ENCODE measurements at places on chromosomes 13 and 19.

GRCh38 chr13:69331245-69331644 is 776.4 kb upstream of the ATXN8OS start:
- DNase-seq: no peak

DNA sequence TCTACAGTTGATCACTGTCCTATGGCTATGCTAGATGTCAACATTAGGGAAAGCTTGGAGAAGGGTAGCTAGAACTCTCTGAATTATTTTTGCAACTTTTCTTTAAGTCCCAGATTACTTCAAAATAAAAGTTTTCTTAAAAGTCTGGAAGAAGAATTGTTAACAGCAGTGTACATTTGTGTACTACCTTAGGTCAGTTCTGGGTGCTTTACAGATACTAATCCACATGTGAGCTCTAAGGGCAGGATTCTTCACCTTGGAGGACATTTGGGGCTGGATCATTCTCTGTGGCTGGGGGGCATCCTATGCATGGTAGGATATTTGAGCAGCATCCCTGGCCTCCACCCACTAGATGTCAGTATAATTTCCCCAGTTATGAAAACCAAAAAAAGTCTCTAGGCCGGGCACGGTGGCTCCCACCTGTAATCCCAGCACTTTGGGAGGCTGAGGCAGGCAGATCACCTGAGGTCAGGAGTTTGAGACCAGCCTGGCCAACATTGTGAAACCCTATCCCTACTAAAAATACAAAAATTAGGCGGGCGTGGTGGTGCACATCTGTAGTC is 2.8 kb downstream of the BRME1 start:
- DNase-seq: no peak

DNA sequence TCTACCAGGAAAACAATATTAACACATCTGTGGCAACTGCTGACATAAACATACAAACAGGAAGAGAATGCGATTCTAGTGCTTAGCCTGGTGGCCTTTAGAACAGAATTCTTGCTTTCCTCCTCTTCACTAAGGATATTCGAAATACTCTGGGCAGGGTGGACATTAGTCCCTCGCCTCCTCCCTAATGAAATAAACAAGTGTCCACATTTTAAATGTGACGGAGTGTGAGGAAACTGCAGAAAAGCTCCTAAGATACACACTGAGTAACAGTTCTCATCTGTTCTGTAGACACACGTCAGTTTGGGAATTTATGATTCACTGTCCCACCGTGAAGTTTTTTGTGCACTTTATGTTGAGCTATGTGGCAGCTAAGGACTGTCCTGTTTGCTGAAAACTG is 639 bp downstream of the STARD13 start:
- no peak for DNase-seq

DNA sequence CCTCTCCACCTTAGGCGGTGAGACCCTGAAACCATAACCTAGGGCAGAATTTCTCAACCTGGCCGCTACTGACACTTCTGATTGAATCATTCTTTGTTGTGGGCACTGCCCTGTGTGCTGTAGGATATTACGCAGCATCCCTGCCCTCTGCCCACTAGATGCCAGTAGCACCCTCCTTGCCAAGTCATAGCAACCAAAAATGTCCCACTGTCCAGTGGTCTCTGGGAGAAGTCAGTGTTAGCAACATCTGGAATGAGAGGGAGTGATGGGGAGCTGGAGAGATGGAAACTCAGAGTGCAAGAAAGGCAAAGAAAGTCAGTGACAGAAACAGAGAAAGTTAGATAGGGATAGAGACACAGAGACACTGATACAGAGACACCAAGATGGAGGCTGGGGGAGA is 13.6 kb downstream of the KLK4 start:
- DNase-seq: no peak

DNA sequence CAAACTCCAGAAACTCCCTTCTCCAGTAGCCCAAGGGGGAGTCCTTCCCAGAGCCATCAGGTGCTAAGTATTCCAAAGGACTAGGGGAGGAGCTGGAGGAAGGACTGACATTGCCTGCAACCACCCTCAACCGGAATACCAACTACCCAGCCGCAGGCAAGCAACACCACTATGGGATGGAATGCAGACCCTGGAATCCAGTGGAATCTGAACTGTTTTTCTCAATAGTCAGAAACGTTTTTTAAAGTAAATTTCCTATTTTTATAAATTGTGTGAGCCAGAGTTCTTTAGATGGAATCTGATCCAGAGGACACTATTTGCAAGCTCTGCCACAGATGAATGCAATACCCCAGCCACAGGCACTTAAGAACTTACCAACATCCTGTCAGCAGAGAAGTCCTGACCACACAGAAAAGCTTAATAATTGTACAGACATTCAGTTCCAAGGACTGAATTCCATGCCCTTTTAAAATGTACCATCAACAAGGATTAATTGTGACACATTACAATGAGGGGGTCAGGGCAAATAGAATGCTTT is 92.1 kb downstream of the USP12 start:
- DNase-seq: peak; percentile 7

DNA sequence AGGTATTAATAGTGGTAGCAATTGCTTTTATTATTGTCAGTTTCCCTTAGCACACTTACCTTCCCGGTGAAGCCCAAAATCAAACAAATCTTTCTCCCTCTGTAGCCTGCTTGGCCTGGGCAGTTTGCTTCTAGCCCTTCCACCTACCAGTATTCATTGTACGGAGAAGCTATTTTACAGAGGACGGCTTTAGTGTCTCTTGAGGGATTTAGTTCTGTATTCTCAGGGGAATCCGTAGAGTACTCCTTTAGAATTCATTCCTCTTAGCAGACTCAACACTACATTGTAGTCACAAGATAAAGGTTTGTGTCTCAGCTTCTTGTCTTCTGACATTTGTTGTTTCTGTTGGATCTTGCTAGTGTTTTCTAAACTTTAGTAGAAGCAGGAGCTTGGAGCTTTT is 24.1 kb upstream of the WTIP start:
- no peak for DNase-seq

- no peak for DNase-seq
These were observed 15.9 kb downstream of the ZNF573 start for GRCh38 chr19:37763488-37763887.

DNA sequence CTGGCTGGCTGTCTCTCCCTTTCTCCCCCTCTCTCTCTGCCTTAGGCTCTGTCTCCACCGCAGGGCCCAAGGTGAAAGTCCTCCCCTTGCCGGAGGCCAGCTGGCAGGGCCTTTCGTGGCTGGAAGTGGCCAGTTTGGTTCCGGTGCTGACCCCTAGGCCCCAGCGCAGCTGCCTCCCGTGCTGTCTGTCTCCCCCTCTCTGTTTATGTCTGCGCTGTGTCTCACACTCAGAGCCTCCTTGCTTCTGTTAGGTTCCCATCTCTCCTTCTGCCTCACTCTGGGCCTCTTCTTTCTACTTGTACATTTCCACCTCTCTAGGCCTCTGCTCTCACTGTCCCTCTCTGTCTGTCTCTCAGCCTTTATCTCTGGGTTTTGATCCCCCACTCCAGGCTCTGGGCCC is 13.1 kb downstream of the CCDC97 start:
- peak; percentile 74 for DNase-seq

- DNase-seq: no peak
These were observed 15.5 kb upstream of the ZNF112 start for GRCh38 chr19:44371815-44372480.

DNA sequence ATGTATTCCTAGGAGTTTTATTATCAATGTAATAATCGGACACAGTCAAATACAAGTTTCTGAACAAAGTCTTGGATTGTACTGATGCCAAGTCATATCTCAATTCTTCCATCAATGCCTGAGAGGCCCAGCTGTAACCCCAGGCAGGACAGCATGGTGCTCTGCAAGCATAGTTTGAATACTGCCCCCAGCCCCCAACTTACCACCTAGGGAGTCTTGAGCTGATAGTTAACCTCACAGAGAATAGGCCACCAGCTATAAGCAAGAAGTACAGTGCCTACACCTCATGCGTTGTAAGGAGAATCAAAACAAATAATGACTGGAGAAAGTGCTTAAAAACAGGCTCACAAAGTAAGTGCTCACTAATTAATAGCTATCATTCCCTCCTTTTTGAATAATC is 2.7 kb downstream of the PROSER1 start:
- no peak for DNase-seq
